ENCODE measurements at places on chromosomes 1 and 21.
A peak's percentile ranks its signal among the peaks of the same experiment; 100 is the strongest.

- DNase-seq = no peak
These were observed 881.5 kb downstream of the LTN1 start for GRCh38 chr21:28111151-28111619.

DNA sequence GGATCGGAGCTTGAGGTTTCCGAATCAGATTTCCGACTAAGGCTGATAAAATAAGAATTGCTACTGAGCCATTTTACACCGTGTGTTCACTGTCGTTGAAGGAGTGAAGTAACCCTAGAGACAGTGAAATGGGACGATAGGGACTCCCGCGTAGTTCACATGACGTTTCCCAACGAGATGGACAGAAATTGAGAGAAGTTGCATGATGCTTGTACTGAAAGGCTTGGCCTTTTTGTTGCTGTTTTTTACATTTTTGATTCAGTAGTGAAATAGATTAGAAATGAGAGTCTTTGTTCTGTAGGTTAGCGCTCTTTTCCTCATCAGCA is 1.2 kb downstream of the KHDRBS1 start:
- DNase-seq = no peak

DNA sequence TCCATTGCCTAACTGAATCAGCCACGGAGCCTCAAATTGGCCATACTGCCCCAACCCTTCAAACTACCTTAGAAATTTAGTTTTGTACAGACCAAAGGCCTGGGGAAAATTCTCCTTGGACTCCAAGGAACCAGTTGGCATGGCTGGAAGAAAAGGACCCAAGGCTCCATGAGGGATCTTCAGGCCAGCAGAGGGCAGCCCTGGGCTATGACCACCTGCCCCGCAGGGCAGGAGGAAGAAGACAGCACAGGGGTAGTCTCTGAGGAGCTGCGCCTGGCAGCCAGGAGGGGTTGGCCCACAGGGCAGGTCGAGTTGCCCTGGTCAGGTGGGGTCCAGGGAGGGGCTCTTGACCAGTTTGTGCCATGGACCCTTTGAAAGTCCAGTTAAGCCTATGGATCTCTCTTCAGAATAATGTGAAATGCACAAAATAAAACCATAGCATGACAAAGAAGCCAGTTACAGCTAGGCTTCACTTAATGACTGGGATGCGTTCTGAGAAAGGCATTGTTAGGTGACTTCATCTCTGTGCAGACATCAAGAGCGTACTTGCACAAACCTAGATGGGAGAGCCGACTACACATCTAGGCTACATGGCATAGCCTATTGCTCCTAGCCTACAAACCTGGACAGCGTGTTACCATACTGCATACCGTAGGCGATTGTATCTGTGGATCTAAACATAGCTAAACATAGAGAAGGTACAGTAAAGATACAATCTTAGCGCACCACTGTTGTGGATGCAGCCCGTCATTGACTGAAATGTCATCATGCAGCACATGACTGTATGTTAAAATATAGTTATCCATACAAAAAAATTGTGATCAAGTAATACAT is 26.1 kb downstream of the CACNA1S start:
- DNase-seq = peak; percentile 26

- no peak for DNase-seq
These were observed 27.4 kb downstream of the ELF3 start for GRCh38 chr1:202037706-202038296.

DNA sequence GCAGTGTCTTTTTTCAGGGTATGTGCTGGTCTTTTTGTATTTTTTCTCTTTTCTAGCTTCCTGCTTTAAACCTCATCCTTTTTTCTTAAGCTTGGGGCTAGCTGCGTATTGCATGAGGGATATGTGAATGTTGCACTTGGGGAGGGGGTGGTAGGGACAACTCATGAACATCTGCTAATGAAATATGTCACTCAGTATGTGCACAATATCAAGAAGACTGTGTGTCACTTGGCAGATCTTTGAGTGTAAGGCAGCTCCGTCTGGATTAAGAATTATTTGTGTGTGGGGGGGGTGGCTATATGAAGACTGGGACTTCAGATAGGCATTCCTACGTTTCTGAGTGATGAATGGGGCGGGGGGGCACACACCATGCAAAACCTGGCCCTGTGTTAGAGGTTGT is 170.4 kb upstream of the CACNA1E start:
- no peak for DNase-seq

GRCh38 chr21:45507888-45508508 is 34.2 kb downstream of the SLC19A1 start:
- no peak for DNase-seq

- DNase-seq = no peak
These were observed 80.5 kb upstream of the KIF26B start for GRCh38 chr1:245074232-245074747.

DNA sequence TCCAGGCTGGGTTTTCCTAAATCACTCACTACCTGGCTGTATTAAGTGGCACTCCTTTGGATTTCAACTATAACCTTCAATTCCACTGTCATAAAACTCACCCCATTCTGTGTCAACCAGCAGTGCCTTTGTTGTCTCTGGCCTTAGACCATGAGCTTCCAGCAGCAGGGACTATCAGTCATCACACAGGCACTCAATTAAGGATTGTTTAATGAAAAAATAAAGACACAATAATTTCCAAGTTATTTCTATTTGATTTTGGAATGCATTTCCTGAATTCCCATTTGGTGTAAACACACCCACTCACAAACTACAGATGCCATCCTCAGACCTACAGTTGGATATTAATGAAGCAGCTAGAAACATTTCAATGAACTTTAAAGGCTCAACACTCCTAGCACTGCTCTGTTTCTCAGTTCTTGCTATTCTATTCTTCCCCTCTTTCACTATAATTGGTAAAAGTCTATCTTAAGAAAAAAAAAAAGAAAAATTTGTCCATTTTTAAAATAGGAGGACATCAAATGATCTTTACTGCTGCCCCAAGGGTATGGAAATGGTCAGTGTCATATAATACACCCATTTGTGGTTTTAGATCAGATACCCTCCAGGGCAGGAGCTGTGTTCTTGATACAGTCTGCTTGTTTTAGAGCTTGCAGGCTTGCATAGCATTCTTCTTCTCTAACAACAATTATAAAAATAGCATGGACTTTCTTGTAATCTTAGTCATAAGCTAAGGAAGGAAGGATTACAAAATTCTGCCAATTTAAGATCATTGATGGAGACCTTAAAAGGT is 156.4 kb downstream of the PTGER3 start:
- no peak for DNase-seq

DNA sequence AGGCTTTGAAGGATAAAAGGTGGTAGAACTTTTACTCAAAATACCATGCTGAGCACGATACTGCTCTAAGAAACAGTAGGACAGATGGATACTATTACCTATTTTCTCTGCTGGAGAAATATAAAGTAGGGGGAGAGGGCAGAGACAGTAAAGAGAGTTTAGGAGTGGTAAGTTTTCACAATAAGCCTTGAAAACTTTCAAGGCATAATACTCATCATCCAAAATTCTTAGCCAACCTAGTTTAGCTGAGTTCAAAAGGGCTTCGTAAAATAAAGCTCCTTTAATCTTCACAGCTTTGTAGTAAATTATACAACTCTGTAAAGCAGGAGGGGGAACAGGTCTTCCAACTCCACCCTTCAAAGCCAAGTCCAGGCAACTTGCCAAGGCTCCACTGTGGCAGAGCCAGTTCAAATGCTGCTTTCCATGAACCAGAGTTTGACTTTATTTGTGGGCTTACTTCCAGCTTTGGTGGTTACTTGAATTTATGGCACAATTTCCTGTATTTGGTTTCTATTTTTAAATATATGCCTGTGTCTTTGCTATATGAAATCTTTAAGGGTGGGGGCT is 15.5 kb downstream of the TEX38 start:
- no peak for DNase-seq

DNA sequence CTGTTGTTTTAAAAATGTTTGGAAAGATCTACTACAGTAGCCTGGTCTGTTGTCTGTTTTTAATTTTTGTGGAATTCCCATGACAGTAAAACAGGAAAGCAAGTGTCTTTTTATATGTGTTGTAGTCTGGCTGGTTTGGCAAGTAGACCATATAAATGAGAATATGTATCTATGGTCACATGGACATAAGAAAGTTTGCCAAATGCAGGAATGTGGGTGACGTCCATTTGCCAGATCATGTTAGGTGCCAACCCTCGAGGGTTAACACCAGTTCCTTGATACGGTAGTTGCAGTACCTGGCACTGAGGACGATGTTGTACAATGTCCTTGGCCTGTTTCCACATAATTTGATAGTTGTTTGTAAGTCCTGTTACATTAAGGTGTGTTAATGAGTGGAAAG is 6.2 kb downstream of the DAP3 start:
- DNase-seq = no peak

GRCh38 chr21:26804895-26805609 is 40.2 kb downstream of the ADAMTS1 start:
- DNase-seq = no peak

GRCh38 chr1:22600817-22601605 is 35.4 kb upstream of the C1QA start:
- DNase-seq = no peak

DNA sequence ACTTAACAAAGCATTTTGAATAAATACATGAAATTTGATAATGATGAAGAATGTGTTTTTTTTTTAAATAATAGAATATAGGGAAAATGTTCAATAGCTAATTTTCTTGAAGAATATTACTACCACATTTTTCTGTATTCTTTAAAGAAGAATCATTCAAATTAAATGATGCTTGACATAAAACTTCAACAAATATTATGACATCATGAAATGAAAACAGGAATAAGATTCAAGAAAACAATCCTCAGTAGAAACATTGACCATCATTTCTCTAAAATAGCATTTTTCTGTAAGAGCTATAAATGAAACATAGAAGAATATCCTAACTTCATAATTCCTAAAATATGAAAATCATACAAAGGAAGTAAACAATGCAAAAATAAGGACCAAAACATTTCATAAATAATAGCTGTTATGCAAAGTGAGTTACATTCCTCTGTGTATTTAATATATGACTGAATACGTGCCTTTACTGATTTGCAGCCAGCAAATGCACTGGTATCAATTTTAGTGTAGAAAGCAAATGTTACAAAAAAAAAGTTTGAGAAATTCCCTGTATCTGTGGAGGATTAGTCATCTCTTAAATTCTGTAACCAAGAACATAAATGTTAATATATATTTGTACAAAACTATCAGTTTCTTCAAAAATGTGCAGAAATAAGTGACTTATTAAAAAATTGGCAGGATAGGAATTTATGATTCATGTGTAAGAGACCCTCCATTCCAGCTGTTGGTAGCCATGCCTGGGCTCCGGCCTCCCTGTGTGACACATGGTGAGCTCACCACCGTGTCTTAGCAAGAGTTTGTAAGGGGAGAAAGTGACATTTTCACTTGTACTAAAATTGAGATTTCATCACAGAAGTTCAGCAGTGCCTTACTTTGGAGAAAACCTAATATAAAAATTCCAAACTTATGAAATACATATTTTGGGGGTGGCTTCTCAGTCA is 15.0 kb upstream of the PTPN14 start:
- no peak for DNase-seq

GRCh38 chr21:43893536-43894205 is 28.6 kb downstream of the AGPAT3 start:
- no peak for DNase-seq

DNA sequence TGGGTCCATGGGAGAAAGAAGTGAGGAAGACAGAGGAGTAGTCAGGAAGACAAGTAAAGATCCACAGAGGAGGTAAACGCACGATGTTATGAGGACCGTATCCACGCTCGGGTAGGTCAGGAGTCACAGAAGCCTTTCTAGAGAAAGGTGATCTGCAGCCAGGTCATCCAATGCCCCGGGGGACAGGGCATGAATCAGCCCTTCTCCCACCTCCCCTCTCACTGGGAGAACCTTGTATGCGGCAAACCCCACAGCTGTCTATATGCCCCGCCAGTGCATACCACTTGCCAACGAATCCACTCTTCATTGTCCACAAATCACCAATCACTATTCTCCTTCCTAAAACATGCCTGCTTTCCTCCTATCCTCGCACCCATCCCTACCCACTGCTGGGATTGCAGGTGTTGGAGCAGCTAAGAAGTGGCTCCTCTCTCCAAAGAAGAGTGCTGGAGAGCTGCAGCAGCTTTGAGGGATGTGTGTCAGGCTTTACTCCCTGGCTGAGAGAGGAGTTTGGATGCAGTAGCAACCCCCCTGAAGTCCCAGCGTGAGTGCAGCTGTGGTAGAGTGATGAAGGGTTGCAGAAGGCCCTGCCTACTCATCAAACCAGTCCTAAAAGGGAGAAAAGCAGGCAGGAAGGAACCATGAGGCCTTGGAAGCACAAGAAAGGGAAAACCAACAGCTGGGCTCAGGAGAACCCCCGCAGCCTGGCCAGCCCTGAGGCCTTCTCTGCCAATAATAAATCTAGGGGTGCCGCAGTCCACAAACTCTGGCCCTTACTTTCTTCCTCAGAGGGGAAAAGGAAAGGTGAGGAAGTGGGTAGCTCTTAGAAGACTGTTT is 102.2 kb upstream of the GADD45A start:
- no peak for DNase-seq

DNA sequence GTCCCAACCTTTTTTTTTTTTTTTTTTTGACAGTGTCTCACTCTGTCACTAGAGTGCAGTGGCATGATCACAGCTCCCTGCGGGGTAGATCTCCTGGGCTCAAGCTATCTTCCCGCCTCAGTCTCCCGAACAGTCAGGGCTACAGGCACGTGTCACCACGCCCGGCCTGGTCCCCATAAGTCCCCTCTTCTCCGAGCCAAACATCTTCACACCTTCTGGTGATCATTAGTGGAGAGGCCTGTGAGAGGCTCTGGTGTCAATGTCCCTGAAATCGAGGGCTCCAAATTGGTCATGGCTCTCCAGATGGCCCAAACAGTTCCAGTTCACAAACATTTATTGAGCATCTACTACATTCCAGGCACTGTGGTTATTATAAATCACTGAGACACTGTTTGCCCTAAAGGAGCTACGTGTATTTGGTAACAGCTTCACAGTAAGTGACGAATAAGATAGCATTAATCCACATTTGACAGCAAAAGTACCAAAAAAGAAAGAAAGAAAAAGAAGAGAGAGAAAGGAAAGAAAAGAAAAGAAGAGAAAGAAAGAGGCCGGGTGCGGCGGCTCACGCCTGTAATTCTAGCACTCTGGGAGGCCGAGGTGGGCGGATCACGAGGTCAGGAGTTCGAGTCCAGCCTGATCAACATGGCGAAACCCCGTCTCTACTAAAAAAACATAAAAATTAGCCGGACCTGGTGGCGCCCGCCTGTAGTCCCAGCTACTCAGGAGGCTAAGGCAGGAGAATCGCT is 867 bp upstream of the TIMM17A start:
- no peak for DNase-seq

DNA sequence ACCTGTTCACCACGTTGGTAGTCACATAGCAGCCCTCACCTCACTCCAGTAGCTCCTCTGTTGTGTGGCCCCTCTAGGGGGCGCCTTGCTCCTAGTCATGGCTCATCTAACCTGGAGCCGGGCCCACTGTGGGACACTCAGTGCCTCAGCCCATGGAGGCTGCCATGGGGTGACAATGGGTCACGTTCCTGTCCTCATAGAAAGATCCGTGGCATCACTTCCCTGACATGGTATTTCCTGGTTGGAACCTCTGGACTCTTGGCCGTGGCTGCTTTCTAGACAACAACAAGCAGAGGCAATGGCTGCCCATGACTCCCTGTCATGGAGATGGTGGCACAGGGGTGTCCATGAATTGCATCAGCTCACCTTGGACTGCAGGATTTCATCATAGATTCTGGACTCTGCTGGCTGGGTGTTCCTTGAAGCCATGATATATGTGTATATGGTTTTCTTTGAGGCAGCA is 27.5 kb upstream of the SLAMF6 start:
- DNase-seq = no peak
